ENCODE measurements at places on chromosomes 6 and 20.
A peak's percentile ranks its signal among the peaks of the same experiment; 100 is the strongest.

DNA sequence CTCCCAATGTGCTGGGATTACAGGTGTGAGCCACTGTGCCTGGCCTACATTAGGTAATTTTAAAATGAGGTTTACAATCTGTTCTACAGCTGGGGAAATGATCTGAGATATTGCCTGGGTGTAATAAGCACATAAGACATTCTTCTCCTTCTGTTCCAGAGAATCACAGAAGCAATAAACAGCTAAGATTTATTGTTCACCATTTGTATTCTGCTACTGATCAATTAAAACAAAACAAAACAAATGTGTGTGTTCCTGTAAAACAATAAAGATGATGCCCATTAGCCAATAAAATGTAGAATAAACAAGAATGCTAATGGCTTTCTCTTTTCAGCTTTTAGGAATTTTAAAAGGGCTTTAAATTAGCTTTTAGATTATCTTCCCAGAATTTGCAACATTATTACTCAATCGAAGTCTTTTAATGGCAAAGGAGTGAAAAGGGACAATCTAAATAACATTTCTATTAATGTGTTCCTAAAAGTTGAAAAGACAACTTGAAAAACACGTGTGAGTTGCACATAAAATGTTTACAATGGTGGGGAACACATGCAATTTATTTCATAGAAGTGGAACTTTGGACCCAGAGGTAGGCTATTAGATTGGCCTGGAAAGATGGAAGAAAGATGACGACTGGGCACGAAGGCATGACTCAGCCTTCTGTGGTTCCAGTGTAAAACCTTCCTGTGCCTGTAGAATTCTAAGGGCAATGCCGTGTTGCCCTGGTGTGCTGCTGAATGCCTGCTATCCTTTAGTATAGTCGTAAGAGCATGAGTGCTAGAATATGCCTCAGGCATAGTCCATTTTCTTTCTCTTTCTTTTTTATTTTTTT is 29.0 kb upstream of the DEK start:
- H3K27me3 ChIP-seq, result no peaks in the 10 kb centered on the region
- H3K36me3 ChIP-seq, result no peaks in the 10 kb centered on the region
- no peak for ATAC-seq
- no peak overlapping the region for H3K27ac ChIP-seq
- no peak overlapping the region for H3K4me3 ChIP-seq
- H3K4me1 ChIP-seq, result no peaks in the 10 kb centered on the region

DNA sequence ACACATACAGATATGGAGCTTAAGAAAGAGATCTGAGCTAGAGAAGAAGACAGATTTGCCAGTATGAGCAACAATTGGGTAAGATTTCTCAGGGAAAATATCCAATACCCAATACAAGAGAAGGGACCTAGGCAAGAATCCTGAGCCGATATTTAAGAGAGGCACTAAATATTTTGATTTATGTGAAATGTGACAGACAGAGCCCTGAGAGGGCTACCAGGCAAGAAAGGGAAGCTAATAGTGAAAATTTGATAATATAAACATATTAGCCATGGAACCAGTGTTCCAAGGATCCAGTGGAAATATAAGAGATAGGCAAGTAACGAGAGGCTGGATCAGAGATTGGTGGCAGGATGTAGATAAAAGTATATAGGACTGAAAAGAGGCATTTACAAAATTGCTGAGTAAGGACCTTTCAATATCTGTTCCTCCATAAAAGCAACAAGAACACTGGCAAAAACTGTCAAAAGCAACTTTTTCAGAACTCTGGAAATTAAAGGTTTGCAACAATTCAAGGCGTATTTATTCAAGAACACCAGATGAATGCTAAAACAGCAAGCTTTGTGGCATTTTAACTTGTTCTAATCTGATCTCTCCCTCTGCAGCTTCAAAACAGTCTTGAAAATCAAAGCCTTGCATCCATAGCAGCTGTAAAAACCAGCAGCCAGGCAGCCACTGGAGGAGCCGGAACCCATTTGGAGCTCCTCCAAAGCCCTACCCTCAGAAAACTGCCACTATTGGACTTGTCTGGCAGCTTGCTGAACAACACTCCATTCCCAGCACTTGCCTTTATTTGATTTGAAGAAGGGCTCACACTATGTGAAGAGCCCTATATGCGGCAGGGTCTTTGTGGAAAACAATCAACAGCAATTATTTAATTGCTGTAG is 58.8 kb downstream of the REV3L start:
- no peak overlapping the region for H3K27ac ChIP-seq
- no peaks in the 10 kb centered on the region for H3K36me3 ChIP-seq
- H3K4me3 ChIP-seq, result no peak overlapping the region
- no peak for ATAC-seq
- no peaks in the 10 kb centered on the region for H3K27me3 ChIP-seq
- H3K4me1 ChIP-seq, result peaks cover 7% of the 10 kb centered on the region

GRCh38 chr6:33290459-33290858 is 1.1 kb downstream of the PFDN6 start:
- H3K36me3 ChIP-seq, result no peaks in the 10 kb centered on the region
- peaks cover 3% of the 10 kb centered on the region for H3K4me1 ChIP-seq

- no peak overlapping the region for H3K4me3 ChIP-seq
- peaks cover 5% of the 10 kb centered on the region for H3K27me3 ChIP-seq
- no peaks in the 10 kb centered on the region for H3K36me3 ChIP-seq
- ATAC-seq, result no peak
- H3K27ac ChIP-seq, result no peak overlapping the region
Observed at GRCh38 chr6:45479834-45480751, 102.4 kb upstream of the SUPT3H start.

DNA sequence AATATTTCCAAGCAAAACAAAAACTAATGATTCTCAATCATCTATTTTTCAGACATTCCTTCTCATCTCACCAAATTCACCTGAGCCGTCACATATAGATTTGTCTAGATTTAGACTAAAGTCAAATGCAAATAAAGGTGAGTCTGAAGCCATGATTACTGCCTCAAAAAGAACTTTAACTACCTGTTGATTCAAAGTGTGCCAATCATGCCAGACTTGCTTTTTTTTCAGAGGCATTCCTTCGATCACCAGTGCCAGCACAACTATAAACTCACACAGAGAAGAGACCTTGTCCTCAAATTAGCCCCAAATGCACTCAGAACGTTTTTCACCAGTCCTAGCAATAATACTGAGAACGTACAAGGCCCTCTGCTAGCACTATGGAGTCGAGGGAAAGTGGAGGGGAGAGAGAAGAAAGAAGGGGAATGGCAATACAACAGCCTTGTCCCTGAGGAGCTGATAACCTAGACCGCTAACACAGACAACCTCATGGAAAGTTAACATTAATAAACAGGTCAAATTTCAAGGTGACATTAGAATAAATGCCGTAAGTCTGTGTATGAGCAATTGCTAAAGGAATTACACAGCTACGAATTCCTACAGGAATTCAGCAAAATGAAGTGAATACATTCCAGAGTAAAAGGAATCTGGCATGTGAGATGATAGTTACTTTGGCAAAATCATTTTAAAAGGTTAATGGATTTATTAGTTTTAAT is 60.9 kb downstream of the EPB41L2 start:
- H3K36me3 ChIP-seq, result no peaks in the 10 kb centered on the region
- ATAC-seq, result no peak
- no peak overlapping the region for H3K4me3 ChIP-seq
- no peaks in the 10 kb centered on the region for H3K27me3 ChIP-seq
- H3K27ac ChIP-seq, result peak overlapping the region; percentile 35
- H3K4me1 ChIP-seq, result peaks cover 43% of the 10 kb centered on the region

- H3K27me3 ChIP-seq, result no peaks in the 10 kb centered on the region
- H3K4me3 ChIP-seq, result no peak overlapping the region
- H3K4me1 ChIP-seq, result no peaks in the 10 kb centered on the region
- no peaks in the 10 kb centered on the region for H3K36me3 ChIP-seq
- no peak overlapping the region for H3K27ac ChIP-seq
Observed at GRCh38 chr6:56947924-56948323, 7.0 kb upstream of the BEND6 start.

- no peak for ATAC-seq
- H3K4me3 ChIP-seq, result peak overlapping the region; percentile 3
- no peaks in the 10 kb centered on the region for H3K27me3 ChIP-seq
- H3K36me3 ChIP-seq, result no peaks in the 10 kb centered on the region
- peak overlapping the region; percentile 98 for H3K27ac ChIP-seq
Observed at GRCh38 chr6:111602481-111603011, 3.1 kb downstream of the TRAF3IP2 start.

- ATAC-seq, result no peak
- H3K27ac ChIP-seq, result peak overlapping the region; percentile 73
- H3K4me1 ChIP-seq, result no peaks in the 10 kb centered on the region
- H3K4me3 ChIP-seq, result peak overlapping the region; percentile 94
- H3K27me3 ChIP-seq, result no peaks in the 10 kb centered on the region
- H3K36me3 ChIP-seq, result no peaks in the 10 kb centered on the region
Observed at GRCh38 chr6:166997768-166998255, 1.4 kb upstream of the CEP43 start.

GRCh38 chr6:136897071-136897470 is 25.0 kb upstream of the SLC35D3 start:
- H3K27me3 ChIP-seq, result no peaks in the 10 kb centered on the region
- no peak for ATAC-seq
- no peak overlapping the region for H3K27ac ChIP-seq
- H3K4me3 ChIP-seq, result no peak overlapping the region

- H3K36me3 ChIP-seq, result peaks cover 10% of the 10 kb centered on the region
- H3K27me3 ChIP-seq, result no peaks in the 10 kb centered on the region
- H3K4me3 ChIP-seq, result no peak overlapping the region
- H3K27ac ChIP-seq, result peak overlapping the region; percentile 76
- H3K4me1 ChIP-seq, result peaks cover 56% of the 10 kb centered on the region
- peak; percentile 15 for ATAC-seq
Observed at GRCh38 chr20:48725555-48725991, 102.2 kb downstream of the PREX1 start.

DNA sequence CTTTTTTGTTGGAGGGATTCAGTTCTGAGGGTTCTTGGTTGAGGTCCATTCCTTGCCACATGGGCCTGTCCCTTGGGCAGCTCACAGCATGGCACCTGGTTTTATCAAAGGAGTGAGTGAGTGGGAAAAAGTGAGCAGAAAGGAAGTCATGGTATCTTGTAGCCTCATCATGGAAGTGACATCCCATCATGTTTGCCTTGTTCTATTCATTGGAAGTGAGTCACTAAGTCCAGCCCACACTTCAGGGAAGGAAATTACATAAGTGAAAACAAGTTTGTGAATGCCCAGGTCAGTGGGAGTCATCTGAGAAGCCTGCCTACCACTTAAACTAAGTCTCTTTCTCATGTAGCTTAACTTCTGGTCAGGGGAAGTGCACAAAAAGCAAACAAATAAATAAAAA is 32.8 kb upstream of the ZNFX1 start:
- H3K4me1 ChIP-seq, result no peaks in the 10 kb centered on the region
- H3K27me3 ChIP-seq, result no peaks in the 10 kb centered on the region
- no peak for ATAC-seq
- no peak overlapping the region for H3K4me3 ChIP-seq
- no peak overlapping the region for H3K27ac ChIP-seq

DNA sequence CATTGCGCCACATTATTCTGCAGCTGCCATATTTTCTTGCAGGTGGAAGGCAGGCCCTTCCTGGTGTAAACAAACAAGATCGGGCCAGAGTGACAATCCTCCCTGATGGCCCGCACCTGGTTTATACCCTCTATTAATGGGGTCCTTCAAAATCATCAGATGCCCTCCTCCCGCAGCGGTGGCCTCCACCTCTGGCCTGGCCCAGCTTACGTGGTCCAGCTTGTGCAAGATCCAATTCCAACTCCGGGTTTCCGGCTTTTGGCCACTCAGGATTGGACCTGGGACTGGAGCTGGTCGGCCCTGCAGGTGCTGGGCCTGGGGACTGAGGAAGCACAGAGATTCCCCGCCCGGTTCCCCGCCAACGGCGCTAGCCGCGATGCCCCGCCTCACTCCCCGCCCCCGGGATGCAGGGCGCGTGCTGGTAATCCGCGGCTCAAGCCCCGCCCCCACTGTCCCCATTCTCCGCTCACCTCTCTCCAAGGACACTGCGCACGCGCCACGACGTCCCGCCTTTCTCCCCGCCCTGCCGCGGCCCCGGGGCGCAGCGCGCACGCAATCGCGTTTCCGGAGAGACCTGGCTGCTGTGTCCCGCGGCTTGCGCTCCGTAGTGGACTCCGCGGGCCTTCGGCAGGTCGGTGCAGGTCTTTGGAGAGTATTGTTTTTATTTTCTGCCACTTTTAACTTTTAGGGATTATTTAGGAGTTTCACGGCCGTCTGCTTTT is at the start of gene TMEM14B:
Gene TMEM14B, plus strand, starts transcription at position 555 of the 722 bp plus-strand sequence. CDS start 1,441 bp downstream, outside the sequence.
- H3K4me3 ChIP-seq, result peak within 1 kb of the TSS; percentile 72
- peak; percentile 99 for ATAC-seq
- peak within 1 kb of the TSS; percentile 84 for H3K27ac ChIP-seq
- no peaks in the 10 kb centered on the region for H3K27me3 ChIP-seq

GRCh38 chr6:135884136-135884535 is 32.6 kb downstream of the PDE7B start:
- H3K27ac ChIP-seq, result no peak overlapping the region
- no peak for ATAC-seq
- H3K27me3 ChIP-seq, result no peaks in the 10 kb centered on the region
- no peaks in the 10 kb centered on the region for H3K4me1 ChIP-seq

GRCh38 chr6:157759028-157759427 is 64.0 kb upstream of the SNX9 start:
- no peak overlapping the region for H3K4me3 ChIP-seq
- no peak for ATAC-seq
- peaks cover 38% of the 10 kb centered on the region for H3K4me1 ChIP-seq
- no peaks in the 10 kb centered on the region for H3K36me3 ChIP-seq

- no peak for ATAC-seq
- no peak overlapping the region for H3K4me3 ChIP-seq
- H3K27me3 ChIP-seq, result no peaks in the 10 kb centered on the region
- H3K36me3 ChIP-seq, result no peaks in the 10 kb centered on the region
- no peak overlapping the region for H3K27ac ChIP-seq
- H3K4me1 ChIP-seq, result no peaks in the 10 kb centered on the region
Observed at GRCh38 chr20:57505979-57506378, 19.0 kb downstream of the CTCFL start.

DNA sequence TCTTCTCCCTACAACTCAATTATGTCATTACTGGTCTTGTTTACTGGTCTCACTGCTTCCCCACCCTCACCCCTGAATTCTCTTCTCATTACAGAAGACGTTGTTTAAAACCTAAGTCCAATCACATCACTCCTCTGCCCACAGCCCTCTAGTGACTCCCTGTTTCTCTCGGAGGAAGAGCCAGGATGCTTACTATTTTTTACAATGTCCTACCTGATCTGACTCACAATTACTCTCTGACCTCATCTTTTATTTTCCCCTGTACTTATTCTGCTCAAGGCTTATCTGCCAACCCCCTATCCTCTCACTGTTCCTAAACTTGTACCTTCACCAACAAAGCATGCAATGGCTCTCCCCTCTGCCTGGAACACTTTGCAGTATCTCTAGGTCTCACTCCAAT is 400.4 kb upstream of the PTCHD4 start:
- H3K4me3 ChIP-seq, result no peak overlapping the region
- H3K36me3 ChIP-seq, result no peaks in the 10 kb centered on the region
- H3K4me1 ChIP-seq, result no peaks in the 10 kb centered on the region
- no peak for ATAC-seq

Data from gastroesophageal sphincter (tissue), 4 donors.